ENCODE measurements at places on chromosomes 3 and 15. TPM values are rescaled to one million over a fixed set of nuclear protein-coding genes. Genes with fewer than 3 reads are reported as not detected.

Gene GOLGA8T
- total RNA-seq = 0.08 TPM

Gene ZNF197
- 10.6 TPM for total RNA-seq

Gene APOD
- 0.33 TPM for total RNA-seq

Gene XYLB
- total RNA-seq = 51.5 TPM

Gene GP9
- total RNA-seq = not detected

Gene CCDC9B
- 0.61 TPM for total RNA-seq

Gene SUSD5
- total RNA-seq = 0.19 TPM

Gene IL5RA
- total RNA-seq = 0.56 TPM

Gene RASA2
- total RNA-seq = 5.4 TPM

Gene RHCG
- 0.19 TPM for total RNA-seq

Gene AMT
- 23.2 TPM for total RNA-seq

Gene GATA2
- 0.25 TPM for total RNA-seq

Gene RAB27A
- 28.4 TPM for total RNA-seq

Gene ESYT3
- under 0.01 TPM for total RNA-seq

Gene RGMA
- total RNA-seq = 0.33 TPM

Gene TP63
- under 0.01 TPM for total RNA-seq

Gene FETUB
- 3.1 TPM for total RNA-seq

Gene OR5K2
- total RNA-seq = not detected

Gene DLL4
- total RNA-seq = 3.8 TPM

Gene CNTN6
- not detected for total RNA-seq

Gene LSAMP
- 0.17 TPM for total RNA-seq

Gene NLGN1
- total RNA-seq = 0.67 TPM

Gene MYH15
- 0.05 TPM for total RNA-seq

Gene TBC1D2B
- total RNA-seq = 8.4 TPM

Gene INAFM2
- total RNA-seq = 5.7 TPM

Gene POLQ
- 13.2 TPM for total RNA-seq

Gene NCEH1
- 2.9 TPM for total RNA-seq

Gene GRAMD1C
- 17.0 TPM for total RNA-seq

Gene FEZF2
- total RNA-seq = not detected

Gene CPOX
- 280 TPM for total RNA-seq

Data from liver (tissue), 10 donors.